ENCODE measurements at places on chromosomes 13 and 19.

DNA sequence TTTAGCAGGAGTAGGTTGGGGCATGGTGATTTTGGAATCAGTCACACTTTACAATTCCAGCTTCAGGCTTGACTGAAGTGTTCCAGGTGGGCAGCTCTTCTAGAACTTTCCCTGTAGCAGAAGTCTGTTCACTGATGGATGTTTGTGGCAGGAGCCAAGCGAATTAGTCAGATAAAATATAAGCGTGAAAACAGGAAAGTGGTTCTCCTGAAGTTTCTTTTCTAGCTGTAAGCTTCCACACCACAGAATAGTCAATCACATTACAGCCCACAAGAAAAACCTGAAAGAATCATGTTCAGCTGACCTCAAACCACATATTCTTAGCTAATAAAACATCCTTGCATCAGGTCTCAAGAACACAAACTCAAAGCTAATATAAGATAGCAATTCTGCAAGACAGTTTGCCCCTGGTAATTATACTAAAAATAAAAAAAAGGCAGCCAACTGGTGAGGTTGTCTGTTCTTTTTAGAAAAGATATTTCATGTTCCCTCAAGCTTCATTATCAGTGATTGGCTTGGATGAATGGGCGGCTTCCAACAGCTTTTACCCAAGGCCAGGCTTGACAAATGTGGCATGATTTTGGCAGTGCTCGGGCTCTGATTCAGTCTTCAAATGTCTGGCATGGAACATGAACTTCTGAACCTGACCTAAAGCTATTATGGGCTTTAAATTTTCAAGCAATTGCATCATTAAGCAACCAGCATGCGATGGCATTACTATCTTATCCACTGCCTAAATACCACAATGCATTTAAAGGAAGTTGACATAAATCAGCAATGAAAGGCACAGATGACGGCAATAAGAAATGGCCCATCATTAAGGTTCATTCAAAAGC, 136.8 kb downstream of the DCLK1 start:
- no peak for DNase-seq

GRCh38 chr19:47000373-47000772, 19.3 kb upstream of the NPAS1 start:
- no peak for DNase-seq

- DNase-seq = no peak
Measured at GRCh38 chr13:66665991-66666390, 564.1 kb downstream of the PCDH9 start.

- DNase-seq = peak; percentile 48
Measured at GRCh38 chr19:40165362-40165937, 25.8 kb upstream of the MAP3K10 start.

GRCh38 chr19:18264137-18264854, 10.0 kb downstream of the IQCN start:
- DNase-seq = no peak

DNA sequence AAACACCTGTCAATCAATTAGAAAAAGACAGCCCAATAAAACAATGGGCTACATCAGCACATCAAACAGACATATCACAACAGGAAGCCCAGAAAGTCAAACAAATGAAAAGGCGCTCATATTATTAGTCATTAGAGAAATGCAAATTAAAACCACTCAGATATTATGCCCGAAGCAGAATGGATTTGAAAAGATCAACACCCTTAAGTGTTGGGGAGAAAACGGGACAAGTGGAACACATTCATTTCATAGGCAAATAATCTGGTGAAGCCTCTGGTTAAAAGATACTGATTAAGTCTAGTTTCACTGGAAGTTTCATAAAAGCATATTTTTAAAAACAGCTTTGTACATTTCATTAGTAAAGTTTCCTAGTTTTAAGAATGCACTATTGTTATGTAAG, 17.4 kb downstream of the NLRP9 start:
- DNase-seq = no peak

GRCh38 chr19:18429717-18430416, 8.1 kb downstream of the ISYNA1 start:
- DNase-seq = no peak

GRCh38 chr19:3613818-3614661, 7.4 kb upstream of the TBXA2R start:
- no peak for DNase-seq

- DNase-seq = no peak
Measured at GRCh38 chr13:113545455-113545930, 39.1 kb upstream of the TFDP1 start.

GRCh38 chr13:30868799-30869470, 37.1 kb upstream of the MEDAG start:
- no peak for DNase-seq

DNA sequence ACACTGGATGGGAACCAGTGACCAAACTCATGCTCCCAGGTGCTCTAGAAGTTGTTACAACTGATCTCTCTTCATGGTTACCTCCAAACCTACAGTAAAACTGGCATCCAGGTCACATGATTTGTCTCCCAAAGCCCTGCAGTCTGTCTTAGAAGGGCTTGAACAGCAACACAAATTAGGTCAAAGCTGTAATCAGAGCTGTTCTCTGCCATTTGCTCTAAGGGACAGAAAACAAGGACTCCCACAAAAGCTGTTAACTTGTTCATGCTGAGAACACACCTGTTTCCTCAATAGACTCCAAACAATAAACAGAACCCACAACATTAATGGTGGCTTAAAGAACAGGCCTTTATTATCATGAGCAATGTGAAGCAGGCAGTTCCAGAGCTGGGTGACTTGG, 8.0 kb downstream of the ZNF671 start:
- no peak for DNase-seq

DNA sequence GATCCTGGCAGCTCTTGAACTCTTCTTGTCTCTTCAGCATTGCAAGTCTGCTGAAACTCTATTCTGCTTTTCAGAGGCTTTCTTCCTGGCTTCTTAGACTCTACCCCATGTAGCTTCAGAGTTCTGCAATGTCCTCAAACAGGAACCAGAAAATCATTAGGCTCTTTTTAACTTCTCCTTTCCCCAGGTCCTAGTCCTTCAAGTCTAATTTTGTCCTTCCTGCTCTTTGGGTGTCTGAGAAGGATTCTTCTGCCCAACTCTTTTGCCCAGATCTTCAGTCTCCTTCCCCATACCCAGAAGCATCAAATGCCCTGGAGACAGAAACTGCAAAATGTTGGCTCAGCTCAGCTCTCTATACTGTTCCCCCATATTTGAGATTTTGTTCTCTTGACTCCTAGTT, 50.0 kb upstream of the CALM3 start:
- no peak for DNase-seq

GRCh38 chr13:112890316-112891145, 78.5 kb upstream of the MCF2L start:
- no peak for DNase-seq

- DNase-seq = no peak
Measured at GRCh38 chr19:29668746-29669609, 3.7 kb downstream of the PLEKHF1 start.

DNA sequence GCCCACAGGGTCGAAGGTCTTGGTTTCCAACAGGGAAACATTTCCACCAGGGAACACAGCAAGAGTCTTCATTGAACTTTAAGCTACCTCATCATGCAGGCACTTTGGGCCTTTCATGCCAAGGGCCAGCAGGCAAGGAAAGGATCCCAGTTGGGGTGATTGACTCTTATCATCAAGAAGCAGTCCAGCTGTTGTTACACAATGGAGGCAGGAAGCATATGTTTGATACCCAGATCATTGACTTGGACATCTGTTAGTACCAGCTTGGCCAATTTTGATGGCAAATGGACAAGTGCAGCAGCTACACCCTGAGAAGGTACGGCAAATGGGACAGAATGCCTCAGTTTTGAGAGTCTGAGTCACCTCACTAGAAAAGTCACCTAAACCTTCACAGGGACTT, 10.9 kb upstream of the RCBTB1 start:
- no peak for DNase-seq

DNA sequence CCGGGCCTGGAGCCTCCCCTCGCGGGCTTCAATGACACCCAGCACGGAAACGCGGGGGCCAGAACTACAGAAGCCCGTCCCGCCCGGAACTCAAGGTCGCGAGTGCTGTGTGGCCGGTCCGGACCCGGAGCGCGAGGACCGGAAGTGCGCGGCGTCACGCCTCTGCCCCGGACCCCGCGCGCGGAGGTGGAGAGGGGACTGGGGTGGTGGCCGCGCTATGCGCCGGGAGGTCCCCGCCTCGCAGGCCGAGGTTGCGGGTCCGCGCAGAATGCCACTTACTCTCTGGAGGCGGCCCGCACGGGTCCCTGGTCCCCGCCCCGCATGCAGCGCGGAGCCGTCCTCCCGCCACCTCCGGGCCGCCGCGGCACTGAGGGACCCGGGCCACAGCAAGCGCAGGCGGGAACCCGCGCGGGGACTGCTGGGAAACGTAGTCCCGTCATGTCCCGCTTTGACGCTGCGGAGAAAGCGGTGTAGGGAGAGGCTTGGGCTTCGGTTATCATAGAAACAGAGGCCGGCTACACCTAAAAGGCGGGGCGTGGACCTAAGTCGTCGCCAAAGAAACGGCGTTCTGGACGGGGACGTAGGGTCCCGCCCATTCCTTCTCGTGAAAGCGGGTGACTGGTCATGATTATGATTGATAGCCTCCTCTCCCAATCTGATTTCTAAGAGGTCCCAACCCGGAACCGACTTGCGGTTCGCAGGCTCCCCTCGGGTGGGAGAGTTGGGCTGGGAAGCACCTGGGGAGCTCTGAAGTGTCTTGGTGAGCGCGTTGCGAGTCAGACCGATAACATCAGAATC, at the start of gene ZNF837:
ZNF837 (minus strand) TSS at position 369 of the 798 bp plus-strand sequence. CDS start 11,698 bp downstream, outside the sequence.
- DNase-seq = peak; percentile 95

GRCh38 chr13:110706570-110707372, 855 bp upstream of the CARS2 start:
- no peak for DNase-seq

GRCh38 chr13:100269837-100270236, 180.9 kb downstream of the PCCA start:
- no peak for DNase-seq

DNA sequence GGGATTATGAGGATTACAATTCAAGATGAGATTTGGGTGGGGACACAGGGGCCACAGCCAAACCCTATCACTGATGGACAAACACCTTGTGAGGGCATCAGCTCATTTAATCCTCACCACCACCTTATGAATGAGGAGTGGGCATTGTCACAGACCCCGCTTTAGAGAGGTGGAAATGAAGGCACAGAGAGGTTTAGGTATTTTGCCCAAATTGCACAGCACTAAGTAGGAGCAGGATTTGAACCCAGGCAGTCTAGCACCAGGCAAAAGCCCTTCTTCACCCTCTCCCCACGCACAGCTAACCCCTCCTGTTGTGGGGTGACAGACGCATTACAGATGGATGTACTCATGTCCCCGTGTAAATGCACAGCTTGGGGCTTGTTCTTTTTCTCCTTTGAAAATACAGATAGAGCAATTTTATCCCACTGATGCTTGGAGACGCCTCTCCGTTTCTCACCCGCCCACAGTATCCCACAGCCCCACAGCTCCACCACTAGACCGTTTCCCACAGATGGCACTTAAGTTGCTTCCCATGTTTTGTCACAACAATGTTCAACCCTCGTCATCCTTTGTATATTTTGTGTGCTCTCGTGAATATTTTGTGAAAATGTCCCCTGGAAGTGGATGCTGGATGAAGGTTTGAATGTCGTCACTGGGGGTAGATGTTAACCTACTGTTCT, 48.2 kb downstream of the ANKRD10 start:
- DNase-seq = no peak

- DNase-seq = no peak
Measured at GRCh38 chr13:44363631-44364344, 9.8 kb upstream of the SERP2 start.

Measured in activated CD4-positive, alpha-beta T cell treated with anti-CD3 and anti-CD28 coated beads, Interleukin-2, amount 50 U/mL, for 4 hours (primary cell).